CD4-positive, alpha-beta T cell treated with Interferon gamma for 1 hour (primary cell): ENCODE measurements at places on chromosomes 16 and 17.

DNA sequence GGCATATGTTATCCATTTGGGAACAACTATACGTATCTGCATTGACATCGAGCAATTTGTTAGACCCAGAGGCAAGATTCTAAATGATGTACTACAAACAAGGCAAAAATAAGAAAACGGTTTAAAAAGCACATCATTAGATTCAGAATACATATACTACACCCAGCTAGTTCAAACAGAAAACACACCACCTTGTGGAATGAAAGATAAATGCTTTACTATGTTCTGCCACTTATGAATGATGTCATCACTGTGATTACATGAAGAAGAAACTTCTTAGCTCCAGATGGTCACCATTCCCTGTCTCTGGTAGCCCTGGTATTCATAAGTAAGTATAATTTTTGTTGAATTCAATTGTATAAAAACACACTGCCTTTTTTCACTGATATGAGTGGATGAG, 7.8 kb downstream of the NACA2 start:
- DNase-seq: no peak

GRCh38 chr16:12802048-12802447, 1.6 kb downstream of the CPPED1 start:
- DNase-seq: no peak

DNA sequence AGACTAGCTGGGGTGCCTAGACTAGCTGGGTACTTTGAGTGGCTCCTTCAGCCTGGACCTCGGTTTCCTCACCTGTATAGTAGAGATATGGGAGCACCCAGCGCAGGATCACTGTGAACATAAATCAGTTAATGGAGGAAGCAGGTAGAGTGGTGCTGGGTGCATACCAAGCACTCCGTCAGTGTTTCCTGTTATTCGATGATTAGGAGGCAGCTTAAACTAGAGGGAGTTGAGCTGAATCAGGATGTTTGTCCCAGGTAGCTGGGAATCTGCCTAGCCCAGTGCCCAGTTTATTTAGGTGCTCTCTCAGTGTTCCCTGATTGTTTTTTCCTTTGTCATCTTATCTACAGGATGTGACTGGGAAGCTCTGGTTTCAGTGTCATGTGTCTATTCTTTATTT, 8.4 kb upstream of the TMEM235 start:
- no peak for DNase-seq

- no peak for DNase-seq
Measured at GRCh38 chr17:8069587-8069860, 18.0 kb downstream of the ALOX12B start.

DNA sequence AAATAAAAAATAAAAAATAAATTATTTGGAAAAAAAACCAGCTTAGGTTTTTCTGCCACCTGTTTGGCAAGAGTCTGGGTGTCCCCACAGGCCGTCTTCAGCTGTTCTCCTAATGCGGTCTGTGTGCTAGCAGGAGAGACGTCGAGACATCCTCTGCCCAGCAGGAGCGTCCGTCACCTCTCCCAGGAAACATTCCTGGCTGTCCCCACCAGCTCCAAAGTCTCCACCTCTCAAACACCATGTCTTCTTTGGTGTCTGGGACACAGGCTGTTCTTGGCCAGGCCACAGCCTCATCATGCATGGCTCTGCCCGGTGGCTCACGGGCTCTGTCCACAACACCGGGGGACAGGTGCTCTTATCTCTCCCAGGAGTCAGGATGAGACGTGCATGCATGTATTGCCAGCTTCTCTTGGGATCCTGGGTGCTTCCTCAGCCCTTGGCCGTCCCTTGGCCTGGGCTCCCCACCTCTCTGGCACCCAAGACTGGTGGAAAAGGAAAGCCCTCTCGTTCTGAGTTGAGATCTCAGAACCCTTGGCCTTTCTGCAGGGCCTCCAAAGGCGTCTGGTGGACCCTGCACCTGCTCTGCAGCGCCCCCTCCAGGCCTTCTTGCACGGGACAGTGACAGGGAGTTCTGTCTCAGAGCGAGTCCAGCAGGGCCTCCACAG, 84.9 kb upstream of the CBX4 start:
- DNase-seq: no peak
